ENCODE measurements at places on chromosomes 6 and 20.

- DNase-seq, result no peak
Measured at GRCh38 chr6:159259441-159260125, 90.4 kb downstream of the FNDC1 start.

- DNase-seq, result no peak
Measured at GRCh38 chr6:146851837-146852236, 253.1 kb downstream of the ADGB start.

- no peak for DNase-seq
Measured at GRCh38 chr6:56230976-56231566, 16.3 kb downstream of the COL21A1 start.

- DNase-seq, result no peak
Measured at GRCh38 chr6:44740566-44741120, 353.1 kb downstream of the CDC5L start.

- DNase-seq, result no peak
Measured at GRCh38 chr6:81465859-81466258, 286.6 kb downstream of the TENT5A start.

DNA sequence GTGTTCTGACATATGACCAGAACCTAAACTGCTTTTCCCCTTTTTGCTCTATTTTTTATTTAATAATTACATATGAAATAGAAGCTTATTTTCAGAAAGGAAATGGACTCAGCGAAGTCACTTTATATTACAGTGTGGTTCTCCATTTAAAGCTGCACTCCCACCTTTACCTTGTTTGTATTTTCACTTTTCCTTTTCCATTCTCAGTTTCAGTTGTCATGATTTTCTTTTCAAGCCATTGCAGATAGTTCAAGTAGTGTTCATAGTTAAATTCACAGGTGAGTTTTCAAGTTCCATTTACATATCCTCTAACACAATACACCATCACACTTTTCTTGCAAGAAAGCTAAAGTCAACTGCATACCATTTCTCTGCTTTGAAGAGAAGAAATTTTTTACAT, 400.2 kb downstream of the HACE1 start:
- no peak for DNase-seq

GRCh38 chr20:13007596-13007995, 1.2 kb upstream of the SPTLC3 start:
- DNase-seq, result no peak

DNA sequence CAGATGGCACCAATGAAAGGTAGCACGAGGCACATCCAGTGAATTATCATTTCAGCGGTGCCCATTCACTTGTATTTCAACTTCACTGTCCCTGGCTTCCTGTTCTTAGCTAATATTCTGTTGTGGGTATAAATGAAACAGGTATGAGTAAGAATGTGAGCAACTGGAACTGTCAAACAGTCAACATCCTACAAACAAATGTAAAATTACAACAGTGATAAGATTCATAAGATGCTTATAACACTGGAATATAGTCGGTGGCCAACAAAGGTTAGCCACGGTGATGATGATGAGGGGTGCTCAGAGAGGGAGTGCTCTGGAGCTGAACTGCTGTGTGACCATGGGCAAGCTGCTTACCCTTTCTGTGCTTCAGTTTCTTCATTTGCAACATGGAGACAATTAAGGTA, 74.9 kb upstream of the TOX2 start:
- no peak for DNase-seq

DNA sequence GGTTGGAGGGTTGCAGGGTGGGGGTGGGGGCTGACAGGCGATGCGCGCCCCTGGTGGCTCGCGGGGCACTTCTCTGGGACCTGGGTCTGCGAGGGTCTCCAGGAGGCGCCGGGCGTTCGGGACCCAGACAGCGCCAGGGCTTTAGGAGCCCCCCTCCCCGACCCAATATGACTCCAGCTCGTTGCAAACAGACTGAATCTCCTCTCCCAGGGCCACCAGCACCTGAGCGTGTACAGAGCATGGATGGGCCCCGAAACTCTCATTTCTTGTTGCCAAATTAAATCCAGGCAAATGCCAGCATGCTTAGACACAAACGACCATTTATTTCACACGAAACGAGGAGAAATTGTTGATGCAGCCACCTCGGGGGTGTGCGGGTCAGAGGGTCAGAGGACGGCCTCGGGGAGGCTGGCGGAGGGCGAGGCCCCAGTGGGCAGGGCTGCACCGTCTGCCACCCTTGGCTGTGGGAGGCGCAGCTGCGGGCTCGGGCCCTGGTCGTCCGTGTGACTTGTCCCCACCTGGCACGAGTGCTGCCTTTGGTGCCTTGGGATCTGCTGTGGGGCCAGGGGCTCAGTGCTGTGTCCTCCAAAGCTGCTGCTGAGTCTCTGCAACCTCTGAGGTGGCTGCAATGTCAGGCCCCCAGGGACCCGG, 20.9 kb upstream of the GATA5 start:
- DNase-seq, result no peak

DNA sequence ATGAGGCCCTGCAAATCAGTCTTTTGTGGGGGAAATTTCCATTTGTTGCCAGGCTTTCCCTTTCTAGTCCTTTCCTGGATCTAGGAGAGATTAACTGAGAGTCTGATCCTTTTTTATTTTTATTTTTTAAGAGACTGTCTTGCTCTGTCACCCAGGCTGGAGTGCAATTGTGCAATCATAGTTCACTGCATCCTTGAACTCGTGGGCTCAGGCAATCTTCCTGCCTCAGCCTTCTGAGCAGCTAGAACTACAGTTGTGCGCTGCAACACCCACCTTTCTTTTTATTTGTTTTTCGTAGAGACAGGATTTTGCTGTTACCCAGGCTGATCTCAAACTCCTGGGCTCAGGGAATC, 22.9 kb downstream of the OR2B2 start:
- no peak for DNase-seq

- DNase-seq, result no peak
Measured at GRCh38 chr20:59578436-59579403, 25.6 kb upstream of the PHACTR3 start.

- no peak for DNase-seq
Measured at GRCh38 chr20:62433658-62434497, 6.5 kb upstream of the RBBP8NL start.

DNA sequence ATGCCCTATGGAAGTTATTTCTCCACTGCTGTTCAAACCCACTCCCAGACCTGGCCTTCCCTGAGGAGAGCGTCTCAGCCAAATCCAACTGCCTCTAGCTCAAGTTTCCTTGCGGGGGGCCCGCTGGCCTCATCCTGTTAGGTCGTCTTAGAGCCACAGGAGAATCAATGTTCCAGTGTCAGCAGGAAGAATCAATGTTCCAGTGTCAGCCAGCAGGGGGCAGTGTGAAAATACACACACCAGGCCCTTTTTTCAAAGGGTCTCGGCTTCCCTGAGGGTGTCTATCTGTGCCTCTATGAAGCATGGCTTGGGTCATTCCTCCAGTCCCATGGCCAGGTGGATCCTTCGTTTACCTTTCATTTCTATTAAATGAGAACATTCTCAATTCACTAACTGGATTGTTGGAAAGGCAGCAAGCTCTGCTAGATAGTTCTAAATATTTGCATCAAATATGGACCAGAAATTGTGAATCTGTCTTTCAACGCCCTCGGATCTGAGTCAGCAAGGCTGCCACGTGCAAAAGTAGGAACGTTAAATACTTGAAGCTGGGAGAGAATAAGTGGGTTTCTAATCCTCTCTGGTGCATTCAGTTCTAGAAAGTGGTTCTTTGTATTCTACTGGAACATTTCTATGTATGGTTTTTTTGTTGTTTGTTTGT, 19.2 kb downstream of the PRND start:
- peak; percentile 25 for DNase-seq

- no peak for DNase-seq
Measured at GRCh38 chr6:166300357-166300987, 7.7 kb downstream of the PRR18 start.

GRCh38 chr6:16805243-16805950, 44.1 kb upstream of the ATXN1 start:
- DNase-seq, result no peak

DNA sequence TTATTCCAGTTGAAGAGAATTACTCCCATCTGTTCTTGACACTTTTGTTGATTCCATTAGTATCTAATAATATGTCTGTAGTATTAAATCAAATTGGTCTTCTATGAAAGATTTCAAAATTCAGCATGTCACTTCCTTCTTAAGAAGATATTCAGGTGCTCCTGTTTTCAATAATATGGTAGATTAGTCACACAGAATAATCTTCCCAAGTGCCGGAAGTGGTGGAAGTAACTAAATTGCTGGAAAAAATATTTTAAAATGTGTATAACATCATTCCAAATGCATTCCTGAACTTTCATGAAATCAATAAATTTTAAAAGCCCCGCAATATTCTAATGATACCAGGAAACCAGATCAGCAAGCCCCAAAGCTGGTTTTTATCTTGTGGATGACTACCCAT, 281.3 kb downstream of the EPM2A start:
- no peak for DNase-seq
